ENCODE measurements at places on chromosomes 5 and 9. TPM values are rescaled to one million over a fixed set of nuclear protein-coding genes. Genes with fewer than 3 reads are reported as not detected.

GRCh38 chr5:34905564-34905963, 9.7 kb downstream of the RAD1 start:
- H3K4me3 ChIP-seq: no peak overlapping the region
- no peaks in the 10 kb centered on the region for H3K27me3 ChIP-seq
- peaks cover 44% of the 10 kb centered on the region for H3K36me3 ChIP-seq
- H3K4me1 ChIP-seq: no peaks in the 10 kb centered on the region
- no peak overlapping the region for H3K27ac ChIP-seq

Gene BTF3
- 388 TPM for total RNA-seq

DNA sequence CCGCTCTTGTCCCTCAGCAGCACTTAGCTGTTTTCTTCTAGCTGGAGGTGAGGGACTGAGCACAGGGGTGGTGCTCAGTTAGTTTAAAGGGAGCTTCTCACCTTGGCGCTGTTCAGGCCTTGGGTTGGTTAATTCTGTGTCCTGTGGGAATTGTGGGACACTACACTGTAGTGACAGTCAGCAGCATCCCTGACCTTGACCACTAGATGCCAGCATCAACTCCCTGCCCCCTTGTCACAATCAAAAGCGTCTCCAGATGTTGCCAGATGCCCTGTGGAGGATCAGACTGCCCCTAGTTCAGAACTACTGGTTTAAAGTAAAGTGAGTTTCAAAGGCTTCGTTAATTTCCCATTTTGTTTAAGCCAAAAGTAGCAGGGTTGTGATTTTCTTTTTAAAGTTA, 65.5 kb upstream of the DMRT3 start:
- no peaks in the 10 kb centered on the region for H3K36me3 ChIP-seq
- peaks cover 39% of the 10 kb centered on the region for H3K27me3 ChIP-seq
- H3K27ac ChIP-seq: no peak overlapping the region
- no peak overlapping the region for H3K4me3 ChIP-seq

GRCh38 chr5:115831163-115831768, 10.1 kb downstream of the ATG12 start:
- no peaks in the 10 kb centered on the region for H3K27me3 ChIP-seq
- no peak overlapping the region for H3K27ac ChIP-seq
- no peak overlapping the region for H3K4me3 ChIP-seq
- H3K4me1 ChIP-seq: no peaks in the 10 kb centered on the region
- peaks cover 84% of the 10 kb centered on the region for H3K36me3 ChIP-seq

Gene SLC34A3
- not detected for total RNA-seq

DNA sequence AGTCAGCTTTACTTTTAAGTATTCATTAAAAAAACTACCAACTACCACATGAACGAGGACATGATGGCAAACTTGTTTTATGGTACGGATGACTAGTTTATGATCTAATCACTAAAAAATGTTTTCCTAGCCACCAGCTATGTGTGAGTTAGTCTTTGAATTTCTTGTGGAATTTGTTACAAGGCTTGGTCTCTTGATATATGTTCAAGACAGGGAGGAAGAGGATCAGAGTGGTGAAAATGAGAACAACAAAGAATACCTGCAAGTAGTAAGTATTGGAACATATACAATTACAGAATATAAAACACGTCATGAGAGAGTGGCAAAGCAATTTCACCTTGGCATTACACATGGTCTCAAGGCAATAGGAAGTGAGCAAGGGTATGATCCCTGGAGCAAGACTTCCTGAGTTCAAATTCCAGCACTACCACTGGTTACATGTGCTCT, 548.6 kb upstream of the TLE4 start:
- no peak overlapping the region for H3K4me3 ChIP-seq
- no peak overlapping the region for H3K27ac ChIP-seq
- H3K36me3 ChIP-seq: no peaks in the 10 kb centered on the region
- no peaks in the 10 kb centered on the region for H3K27me3 ChIP-seq
- no peaks in the 10 kb centered on the region for H3K4me1 ChIP-seq

Gene CDC25C
- total RNA-seq: 0.47 TPM

DNA sequence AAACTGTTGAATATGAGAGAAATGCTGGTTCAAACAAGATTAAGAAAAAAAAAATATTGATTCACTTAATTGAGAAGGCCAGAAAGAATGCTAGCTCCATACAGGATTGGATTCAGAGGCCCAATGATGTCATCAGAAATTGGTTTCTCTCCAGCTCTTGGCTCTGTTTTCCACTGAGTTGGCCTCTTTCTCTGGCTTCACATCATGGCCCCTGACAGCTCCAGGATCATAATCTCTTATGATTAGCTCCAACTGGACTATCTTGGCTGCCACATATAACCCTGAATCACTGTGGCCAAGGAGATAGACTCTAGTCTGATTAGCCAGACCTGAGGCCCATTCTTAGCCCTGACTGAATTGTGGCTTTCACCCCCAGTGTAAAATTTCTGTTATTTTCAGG, 244.7 kb upstream of the GRAMD2B start:
- no peaks in the 10 kb centered on the region for H3K4me1 ChIP-seq
- H3K27me3 ChIP-seq: no peaks in the 10 kb centered on the region
- no peak overlapping the region for H3K4me3 ChIP-seq
- H3K36me3 ChIP-seq: no peaks in the 10 kb centered on the region

- H3K36me3 ChIP-seq: no peaks in the 10 kb centered on the region
- H3K27ac ChIP-seq: no peak overlapping the region
- no peak overlapping the region for H3K4me3 ChIP-seq
- no peaks in the 10 kb centered on the region for H3K27me3 ChIP-seq
- no peaks in the 10 kb centered on the region for H3K4me1 ChIP-seq
- DNase-seq: no peak
Measured at GRCh38 chr9:107158321-107158720, 124.8 kb upstream of the RAD23B start.

DNA sequence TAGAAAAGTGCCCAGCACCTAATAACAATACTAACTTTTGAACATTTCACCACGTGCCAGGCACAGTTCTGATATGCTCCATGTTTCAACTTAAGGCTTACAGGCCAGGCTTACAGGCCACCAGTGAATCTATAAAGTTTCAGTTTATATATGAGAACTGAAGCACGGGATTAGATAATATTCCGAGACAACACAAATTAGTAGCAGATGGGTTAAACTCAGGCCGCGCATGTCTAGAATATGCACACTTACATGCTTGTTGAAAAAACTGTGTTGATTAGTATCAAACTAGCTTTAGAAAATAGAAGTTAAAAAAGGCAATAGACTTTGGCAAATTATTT, 587.9 kb downstream of the MTRR start:
- DNase-seq: no peak
- H3K4me1 ChIP-seq: no peaks in the 10 kb centered on the region
- H3K36me3 ChIP-seq: peaks cover 5% of the 10 kb centered on the region
- H3K4me3 ChIP-seq: peak overlapping the region; percentile 82
- H3K27me3 ChIP-seq: no peaks in the 10 kb centered on the region

DNA sequence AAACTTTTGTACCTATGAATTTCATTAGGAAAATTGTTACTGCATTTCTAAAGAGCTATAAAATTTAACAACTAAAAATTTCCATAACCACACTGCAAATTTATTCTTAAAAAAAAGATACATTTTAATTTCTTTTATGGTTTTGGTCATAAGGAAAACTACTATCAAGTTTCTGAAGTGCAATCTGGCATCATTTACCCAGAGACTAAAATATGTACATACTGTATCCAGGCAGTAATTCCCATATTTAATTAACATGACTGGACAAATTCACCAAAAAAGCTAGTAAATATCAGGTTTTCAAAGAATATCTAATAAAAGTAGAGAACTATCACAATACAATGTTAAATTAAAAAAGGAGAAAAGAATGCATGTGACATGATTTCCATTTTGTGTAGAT, 20.7 kb downstream of the PUM3 start:
- H3K4me1 ChIP-seq: peaks cover 1% of the 10 kb centered on the region
- H3K36me3 ChIP-seq: peaks cover 56% of the 10 kb centered on the region
- no peaks in the 10 kb centered on the region for H3K27me3 ChIP-seq
- DNase-seq: no peak
- no peak overlapping the region for H3K4me3 ChIP-seq

DNA sequence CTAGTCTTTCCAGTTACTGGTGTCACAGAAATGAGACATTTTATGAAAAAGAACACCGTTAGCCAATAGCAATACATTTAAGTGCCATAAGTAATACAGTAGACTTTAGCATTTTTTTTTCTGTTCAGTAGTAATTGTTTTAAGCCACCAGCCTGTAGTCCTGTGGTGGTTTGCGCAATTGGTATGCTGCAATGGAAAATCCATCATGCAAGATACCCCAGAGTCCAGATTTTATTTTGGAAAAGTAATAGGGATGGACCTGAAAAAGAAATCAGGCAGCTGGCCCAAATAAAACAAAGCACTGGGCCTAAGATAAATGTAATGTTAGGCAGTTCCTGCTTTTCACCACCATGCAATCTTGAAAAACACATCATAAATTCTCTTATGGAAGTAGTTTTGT, 94.6 kb upstream of the RASGRF2 start:
- no peak overlapping the region for H3K27ac ChIP-seq
- no peak overlapping the region for H3K4me3 ChIP-seq
- H3K4me1 ChIP-seq: no peaks in the 10 kb centered on the region
- no peaks in the 10 kb centered on the region for H3K27me3 ChIP-seq
- no peaks in the 10 kb centered on the region for H3K36me3 ChIP-seq

Gene TMC1
- not detected for total RNA-seq

Gene CAMK2A
- 1.3 TPM for total RNA-seq
